Ovary (tissue), 10 donors: ENCODE measurements at places on chromosomes 4 and X. TPM values are rescaled to one million over a fixed set of nuclear protein-coding genes. Genes with fewer than 3 reads are reported as not detected.

Gene TBC1D9
- 13.2 TPM for polyA plus RNA-seq

GRCh38 chrX:12170755-12171154 is 32.5 kb downstream of the FRMPD4 start:
- DNase-seq, result no peak

DNA sequence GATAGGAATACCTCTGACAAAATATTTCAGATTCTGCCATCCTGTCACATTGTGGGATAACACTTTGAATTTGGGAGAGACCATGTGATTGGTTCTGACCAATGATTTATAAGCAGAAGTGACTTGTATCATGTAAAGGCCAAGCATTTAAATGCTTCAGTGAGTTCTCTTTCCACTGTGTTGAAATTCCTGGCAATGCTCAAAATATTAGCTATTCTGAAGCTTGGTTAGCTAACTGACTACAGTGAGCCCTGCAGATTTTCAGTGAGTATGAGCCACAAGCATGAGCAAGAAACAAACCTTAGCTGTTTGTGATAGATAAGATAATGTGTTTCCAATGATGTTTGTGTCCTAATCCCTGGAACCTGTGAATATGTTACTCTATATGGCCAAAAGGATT is 562.8 kb upstream of the AADAT start:
- DNase-seq, result no peak

Gene FAM149A
- polyA plus RNA-seq, result 16.1 TPM

Gene CCNI
- 296 TPM for polyA plus RNA-seq

- no peak for DNase-seq
These were observed 20.4 kb upstream of the DCTD start for GRCh38 chr4:182937268-182938204.

GRCh38 chr4:94305466-94306225 is 37.0 kb downstream of the HPGDS start:
- no peak for DNase-seq
